ENCODE measurements at places on chromosomes 13 and 19.

DNA sequence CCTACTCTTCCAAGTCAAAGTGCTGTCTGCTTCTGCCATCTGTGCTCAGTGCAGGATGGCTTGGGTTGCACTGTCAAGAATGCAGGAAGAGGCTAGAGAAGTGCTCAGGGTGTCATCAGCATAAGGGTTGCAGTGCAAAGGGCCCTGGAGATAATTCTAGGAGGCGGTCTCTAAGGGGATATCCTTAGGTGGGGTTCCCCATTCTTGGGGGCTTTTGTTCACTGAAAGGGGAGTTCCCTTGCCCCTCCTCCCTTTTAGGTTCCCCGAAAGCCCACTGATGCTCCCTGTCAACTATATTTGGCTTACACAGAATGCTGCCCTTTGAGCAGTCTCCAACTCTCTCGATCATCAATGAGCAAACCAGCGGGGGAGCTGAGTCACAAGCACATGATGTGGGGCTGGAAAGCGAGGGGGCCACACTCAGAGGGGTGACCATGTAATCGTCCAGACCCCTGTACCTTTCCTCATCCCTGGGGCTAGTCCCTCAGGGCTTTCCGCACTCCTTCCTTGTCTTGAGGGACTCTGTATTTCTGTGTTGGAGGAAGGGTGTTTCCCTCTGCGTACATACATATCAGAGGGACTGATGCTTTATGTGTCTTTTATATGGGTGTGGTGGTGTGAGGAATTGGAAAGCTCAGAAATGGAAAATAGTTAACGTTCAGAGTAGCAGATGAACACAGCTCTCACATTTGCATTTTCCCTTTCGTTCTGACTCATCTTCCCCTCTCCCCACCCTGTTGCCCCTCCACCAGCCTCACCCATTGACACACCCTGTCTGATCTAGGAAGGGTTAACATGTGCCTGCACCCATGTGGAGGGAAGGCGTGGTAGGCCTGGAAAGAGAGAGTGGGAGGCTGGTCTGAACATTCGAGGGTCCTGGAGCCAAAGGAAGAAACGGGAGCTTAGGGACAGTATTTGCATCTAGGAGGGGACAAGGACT is 6.7 kb downstream of the ZBTB32 start:
- DNase-seq, result no peak

DNA sequence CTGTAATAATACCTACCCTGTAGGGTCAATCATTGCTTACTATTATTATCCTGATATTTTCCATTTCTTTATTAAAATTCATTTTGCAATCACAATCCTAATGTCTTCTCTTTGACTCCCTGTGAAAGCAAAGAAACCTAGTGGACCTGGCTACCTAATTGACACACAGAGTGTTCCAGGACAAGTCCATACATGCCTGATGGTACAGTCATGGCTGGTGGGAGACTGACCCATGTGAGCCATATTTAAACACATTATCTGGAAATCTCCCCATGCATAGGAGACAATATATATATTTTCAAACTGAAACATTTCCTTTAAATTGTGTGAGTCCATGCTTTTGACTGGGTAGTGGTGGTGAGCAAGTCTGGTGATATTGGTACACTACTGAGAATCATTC is 230.6 kb upstream of the DACH1 start:
- DNase-seq, result no peak

DNA sequence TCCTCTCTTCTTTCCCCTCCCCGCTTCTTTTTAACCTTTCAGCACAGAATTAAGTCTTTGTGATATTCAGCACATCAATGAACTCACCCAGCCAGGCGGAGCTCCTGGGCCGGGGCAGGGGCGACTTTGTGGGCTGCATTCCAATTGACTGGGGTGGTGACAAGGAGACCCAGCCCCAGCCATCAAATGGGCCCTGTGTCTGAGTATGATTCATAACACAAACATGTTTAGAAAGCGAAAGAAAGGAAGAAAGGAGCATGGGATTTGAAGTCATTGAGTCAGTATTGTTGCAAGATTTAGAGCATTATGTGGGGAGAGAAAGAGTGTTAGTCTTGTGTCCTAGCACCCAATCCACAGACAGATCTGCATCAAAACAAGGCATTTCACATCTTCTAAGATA is 185.3 kb downstream of the LHFPL6 start:
- DNase-seq, result no peak

DNA sequence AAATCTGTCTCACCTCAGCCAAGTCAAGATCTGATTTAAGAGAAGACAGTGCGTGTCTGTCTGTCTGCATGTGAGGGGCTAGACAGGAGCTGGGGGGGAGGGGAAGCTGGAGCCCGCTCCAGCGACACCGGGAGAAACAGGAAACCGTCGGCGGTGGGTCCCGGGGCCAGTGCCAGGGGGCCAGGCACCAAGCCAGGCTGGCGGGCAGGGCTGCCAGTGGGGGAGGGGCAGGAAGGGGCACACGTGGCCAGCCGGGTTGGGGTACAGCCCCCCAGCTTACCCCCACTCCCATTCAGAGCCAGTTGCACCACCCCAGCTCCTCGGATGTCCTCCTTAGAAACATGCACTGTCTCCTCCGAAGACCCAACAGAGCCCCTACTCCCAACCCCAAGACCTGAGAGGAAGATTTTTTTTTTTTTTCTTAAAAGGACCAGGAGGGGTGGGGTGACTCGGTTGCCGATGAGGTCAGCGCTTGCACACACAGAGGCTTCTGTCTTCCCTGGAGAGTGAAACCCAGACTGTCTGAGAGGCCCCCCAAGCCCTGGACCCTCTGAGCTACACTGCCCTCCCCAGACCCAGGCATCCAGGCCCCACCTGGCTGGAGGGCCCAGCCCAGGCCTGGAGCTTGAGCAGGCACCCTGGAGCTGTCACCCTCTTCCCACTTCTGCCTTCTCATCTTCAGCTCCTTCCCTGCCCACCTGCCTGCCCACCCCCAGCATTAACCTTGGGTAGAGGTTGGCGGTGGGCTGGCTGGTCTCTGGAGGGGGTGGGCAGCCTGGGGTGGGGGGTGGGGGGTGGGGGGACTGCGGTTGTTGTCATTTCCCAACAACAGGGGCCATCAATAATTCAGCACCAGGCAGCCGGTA is 4.0 kb downstream of the ERF start:
- no peak for DNase-seq

GRCh38 chr19:2246014-2246620 is 3.0 kb upstream of the AMH start:
- no peak for DNase-seq

- no peak for DNase-seq
Observed at GRCh38 chr13:107076801-107077200, 508.9 kb upstream of the ARGLU1 start.

GRCh38 chr13:67943116-67943515 is 713.0 kb upstream of the PCDH9 start:
- DNase-seq, result no peak

GRCh38 chr13:36143738-36144137 is 12.6 kb upstream of the DCLK1 start:
- DNase-seq, result no peak

- no peak for DNase-seq
Observed at GRCh38 chr19:10390652-10391286, 10.4 kb upstream of the TYK2 start.

DNA sequence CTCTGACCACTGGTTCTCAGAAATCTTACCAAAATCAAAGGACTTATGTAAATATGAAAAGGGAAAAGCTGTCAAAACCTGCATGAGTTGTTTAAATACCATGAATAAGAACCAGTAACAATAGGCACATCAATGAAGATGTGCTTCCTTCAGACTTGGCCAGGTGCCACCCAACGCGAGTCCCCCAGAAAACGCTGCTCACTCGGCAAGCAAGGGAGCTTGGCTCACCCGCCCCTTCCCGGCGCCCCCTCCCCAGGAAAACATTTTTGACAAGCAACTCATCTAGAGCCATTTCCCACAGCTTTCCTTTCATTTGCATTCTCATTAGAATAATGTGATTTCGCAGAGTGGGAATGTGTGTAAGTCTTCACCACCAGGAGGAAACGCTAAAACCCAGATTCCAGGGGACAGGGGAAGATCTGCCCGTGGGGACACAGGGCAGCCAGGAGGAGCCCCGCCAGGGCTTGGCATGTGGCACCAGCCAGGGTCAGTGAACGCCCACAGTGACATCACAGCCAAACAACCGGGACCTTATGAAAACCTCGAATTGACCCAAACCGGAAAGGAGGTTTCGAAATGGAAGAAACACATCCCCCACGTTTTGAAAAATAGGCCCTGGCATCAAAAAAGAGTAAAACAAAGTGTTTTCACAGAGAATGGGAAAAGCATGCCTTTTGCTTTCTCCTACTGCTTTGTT is 366.2 kb upstream of the TSHZ3 start:
- DNase-seq, result no peak

- no peak for DNase-seq
Observed at GRCh38 chr19:5046339-5047039, 77.6 kb downstream of the KDM4B start.

DNA sequence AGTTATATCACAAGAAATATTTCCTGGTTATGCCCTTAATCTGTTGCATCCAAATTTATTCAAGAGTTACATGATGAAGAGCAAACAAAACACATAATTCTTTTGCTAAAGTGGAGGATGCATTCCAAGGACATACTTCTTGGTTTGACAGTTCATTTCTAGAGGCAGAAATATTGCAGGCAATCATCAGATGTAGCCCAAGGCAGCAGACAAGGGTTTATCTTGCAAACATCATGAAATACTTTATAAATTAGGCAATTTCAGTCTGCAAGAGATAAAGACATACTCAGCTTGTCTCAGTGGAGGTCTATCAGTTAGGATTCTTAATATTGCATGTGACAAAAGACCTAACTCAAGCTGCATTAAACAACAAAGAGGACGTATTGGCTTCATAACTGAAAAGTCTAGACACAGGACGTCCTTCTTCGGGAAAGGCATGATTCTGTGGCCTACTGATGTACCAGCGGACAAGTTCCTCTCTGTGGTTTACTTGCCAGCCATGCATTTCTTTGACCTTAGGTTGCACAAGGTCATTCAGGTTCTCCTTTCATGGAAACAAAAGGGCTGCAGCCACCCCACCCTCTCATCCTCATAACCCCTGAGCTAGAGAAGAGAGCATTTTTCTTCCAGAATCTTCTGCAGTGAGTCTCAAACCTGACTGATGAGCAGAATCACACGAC is 204.1 kb downstream of the KATNAL1 start:
- no peak for DNase-seq

GRCh38 chr13:74644229-74644628 is 510.0 kb upstream of the KLF12 start:
- no peak for DNase-seq

GRCh38 chr19:2538096-2538757 is 62.3 kb downstream of the GADD45B start:
- DNase-seq, result no peak

DNA sequence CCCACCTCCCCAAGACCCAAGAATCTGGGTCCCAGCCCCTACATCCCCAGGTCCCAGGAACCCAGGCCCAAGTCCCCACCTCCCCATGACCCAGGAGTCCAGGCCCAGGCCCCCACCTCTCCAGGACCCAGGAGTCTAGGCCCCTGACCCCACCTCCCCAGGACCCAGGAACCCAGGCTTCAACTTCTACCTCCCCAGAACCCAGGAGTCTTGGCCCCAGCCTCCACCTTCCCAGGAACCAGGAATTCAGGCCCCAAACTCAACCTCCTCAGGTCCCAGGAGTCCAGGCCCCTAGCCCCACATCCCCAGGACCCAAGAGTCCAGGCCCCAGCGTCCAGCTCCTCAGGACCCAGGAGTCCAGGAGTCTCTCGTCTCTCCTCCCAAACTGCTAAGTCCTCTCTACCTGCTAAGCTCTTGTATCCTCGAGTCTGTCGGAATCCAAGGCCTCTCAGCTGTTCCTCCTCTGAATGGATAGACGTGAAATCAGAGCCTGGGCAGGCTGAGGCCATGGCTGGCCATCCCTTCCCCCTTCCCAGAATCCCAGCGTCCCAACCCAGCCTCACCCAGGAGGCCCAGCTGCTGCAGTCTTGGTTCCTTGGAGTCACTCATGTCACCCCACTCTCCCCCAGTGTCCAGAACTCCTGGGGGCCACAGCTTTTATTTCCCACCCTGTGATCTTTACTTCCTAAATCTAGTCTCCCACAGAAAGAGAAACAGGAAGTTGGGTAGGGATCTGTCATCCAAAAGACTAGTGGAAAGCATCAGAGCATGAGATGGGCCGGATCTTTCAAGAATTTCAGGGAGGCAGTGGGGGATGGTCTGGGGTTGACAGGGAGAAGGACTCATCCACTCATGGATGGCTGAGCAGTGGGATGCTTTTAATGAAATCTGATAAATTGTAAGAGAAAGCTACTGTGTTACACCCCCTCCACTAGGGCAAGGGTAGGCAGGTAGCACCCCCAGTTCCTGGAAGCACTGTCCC is at the start of gene CD209:
CD209 (minus strand) TSS at position 632 of the 982 bp plus-strand sequence; CDS start at position 609, 23 bp downstream.
- DNase-seq, result no peak

DNA sequence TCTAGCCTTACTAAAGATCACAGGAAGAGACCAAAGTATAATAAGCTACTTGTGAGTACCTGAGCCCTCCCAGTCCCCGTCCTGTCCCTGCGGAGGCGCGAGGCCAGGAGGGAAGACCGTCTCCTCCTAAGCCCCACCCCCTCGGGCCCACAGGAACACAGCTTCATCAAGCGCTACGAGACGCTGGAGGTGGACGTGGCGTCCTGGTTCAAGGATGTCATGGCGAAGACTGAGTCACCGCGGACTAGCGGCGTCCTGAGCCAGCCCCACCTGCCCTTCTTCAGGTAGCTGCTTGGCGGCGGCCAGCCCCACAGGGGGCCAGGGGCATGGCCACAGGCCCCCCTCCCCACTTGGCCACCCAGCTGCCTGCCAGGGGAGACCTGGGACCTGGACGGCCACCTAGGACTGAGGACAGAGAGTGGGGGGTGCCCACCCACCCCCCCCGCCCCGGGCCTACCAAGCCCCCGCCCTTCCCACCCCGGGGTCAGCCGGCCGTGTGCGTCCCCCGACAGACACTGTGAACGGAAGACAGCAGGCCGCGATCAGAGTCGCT is 2.4 kb upstream of the TGFBR3L start:
- DNase-seq, result no peak

DNA sequence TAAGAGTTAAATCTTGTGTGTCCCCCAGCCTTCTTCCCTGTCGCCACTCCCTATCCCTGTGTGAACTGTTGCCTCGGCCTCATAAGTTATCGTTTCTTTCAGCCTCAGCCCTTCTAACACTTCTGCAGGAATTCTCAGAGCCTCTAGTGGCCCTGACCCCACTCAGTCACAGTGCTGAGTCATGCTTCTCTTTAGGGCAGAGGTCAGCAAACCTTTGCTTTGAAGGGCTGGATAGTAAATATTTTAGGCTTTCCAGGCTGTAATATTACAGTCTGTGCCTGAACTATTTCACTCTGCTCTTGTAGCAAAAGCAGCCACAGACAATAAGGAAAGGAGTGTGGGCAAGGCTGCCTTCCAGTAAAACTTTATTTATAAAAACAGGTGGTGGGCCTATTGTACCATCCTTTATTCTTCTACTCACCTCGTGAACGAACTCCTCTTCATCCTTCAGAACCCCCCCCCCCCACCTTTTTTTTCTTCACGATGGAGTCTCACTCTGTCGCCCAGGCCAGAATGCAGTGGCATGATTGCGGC is 22.1 kb downstream of the MYO9B start:
- no peak for DNase-seq
